ENCODE measurements at places on chromosomes 1 and 21. TPM values are rescaled to one million over a fixed set of nuclear protein-coding genes. Genes with fewer than 3 reads are reported as not detected.

GBP1 gene
- 53.0 TPM for total RNA-seq

TMCC2 gene
- 8.4 TPM for total RNA-seq

SDC3 gene
- 0.44 TPM for total RNA-seq

CHD5 gene
- total RNA-seq, result 0.61 TPM

HSPB7 gene
- not detected for total RNA-seq

TDRKH gene
- total RNA-seq, result 16.4 TPM

BPNT1 gene
- 26.3 TPM for total RNA-seq

VSIG8 gene
- total RNA-seq, result not detected

PDPN gene
- total RNA-seq, result 0.20 TPM

LCE1D gene
- not detected for total RNA-seq

- no peak for DNase-seq
Observed at GRCh38 chr1:82227306-82228095, 426.8 kb downstream of the ADGRL2 start.

DNA sequence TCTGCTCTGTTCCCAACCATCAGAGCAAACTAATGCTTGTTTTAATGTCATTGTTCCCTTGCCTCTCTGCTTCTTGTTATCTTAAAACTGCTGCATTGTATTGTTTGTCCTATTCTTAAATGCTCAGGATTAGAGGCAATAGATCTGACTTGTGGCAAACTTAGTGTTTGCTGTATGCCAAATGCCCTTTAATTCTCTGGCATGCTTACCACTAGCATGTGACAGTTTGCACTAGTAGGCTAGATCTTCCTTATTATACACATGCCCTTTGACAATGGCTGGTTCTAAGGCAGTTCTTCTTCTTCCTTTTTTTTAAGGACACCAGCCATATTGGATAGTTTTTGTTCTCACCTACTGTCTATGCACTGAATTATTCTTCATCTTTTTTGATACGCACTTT is 30.1 kb downstream of the PALMD start:
- DNase-seq, result no peak

DNA sequence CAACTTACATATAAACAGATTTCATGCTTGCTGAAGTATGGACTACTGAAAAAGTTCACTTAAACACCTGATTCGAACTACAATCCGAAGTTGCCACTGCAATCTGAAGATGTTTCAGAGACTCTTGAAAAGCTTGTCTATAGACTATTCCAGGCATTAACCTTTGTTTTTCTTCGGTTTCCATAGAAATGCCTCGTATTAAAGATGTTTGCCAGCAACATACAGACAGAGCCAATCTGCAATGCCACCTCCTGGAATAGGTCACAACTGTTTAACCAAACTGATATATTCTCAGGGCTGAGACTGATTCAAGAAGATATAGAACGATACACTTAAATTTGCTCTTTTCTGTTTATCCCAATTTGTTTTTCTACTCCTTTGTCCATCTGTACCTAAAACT is 28.9 kb upstream of the DMRTB1 start:
- DNase-seq, result no peak

GRCh38 chr1:48499211-48499735 is 27.3 kb upstream of the SPATA6 start:
- DNase-seq, result no peak

DNA sequence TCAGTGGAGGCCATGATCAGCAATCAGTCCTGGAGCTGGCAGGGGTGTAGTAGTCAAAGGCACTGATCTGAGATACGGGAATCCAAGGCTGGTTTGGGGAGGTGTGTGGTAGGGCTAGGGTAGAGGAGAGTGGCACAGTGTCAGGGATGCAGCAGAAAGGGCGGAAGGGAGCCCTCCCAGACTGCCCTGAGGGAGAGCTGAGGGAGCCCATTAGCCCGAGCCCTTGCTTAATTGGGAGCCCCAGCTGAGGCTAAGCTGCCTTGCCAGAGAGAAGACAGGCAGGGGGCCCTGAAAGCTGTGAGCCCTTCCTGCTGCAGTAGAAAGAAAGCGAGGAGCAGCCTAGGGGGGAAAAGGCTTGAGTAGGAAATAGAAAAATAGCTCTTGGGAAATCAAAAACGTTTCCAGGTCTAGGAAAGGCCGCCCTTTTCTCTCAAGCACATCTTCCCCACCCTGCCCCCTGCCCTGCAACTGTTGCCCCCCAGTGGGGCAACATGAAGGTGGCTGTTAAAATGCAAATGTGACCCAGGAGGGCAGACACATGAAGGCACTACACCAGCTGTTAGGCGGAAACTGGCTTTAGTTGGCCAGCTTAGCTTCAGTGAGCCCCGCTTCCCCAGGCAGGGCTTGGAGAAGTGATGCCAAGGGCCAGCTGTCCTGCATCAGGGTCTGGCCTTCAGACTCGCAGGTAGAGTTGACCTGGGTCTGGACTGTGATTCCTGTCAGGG is 106.2 kb downstream of the UCK2 start:
- no peak for DNase-seq

DNA sequence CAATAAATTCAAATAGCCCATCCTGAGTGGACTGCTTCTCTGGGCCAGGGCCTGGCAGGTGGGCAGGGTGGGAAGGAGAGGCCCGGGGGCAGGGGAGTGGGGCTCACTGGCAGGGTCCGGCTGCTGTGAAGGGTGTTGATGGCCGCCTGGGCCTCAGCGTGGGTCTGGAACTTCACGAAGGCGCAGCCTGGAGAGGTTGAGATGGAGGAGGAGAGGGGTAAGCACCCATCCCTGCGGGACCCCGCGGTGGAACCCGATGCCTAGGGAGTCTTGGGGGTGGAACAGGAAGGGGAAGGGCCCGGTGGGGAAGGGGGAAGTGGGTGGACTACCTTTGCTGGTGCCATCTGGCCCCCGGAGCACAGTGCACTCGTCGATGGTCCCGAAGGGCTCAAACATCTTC is 7.7 kb downstream of the CELF3 start:
- DNase-seq, result no peak

DNA sequence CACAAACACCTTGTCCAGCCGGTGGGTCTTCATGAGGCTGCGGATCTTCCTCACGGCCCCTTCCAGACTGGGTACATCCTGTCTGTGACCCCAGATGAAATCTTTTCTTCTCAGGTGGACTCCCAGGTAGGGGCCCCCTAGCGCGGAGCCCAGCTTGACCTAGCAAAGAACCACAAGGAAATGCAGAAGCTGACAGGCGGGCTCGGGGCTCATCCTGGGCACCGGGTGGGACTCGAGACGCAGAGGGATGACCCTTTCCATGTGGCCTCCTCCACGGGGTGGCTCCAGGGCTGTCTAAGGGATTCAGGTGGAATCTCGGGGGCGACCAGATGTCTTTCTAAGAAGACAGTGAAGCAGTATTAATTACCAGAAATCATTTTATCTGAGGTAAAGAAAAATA is 17.8 kb downstream of the POFUT2 start:
- no peak for DNase-seq

GRCh38 chr1:14715802-14716201 is 117.3 kb downstream of the KAZN start:
- no peak for DNase-seq

DNA sequence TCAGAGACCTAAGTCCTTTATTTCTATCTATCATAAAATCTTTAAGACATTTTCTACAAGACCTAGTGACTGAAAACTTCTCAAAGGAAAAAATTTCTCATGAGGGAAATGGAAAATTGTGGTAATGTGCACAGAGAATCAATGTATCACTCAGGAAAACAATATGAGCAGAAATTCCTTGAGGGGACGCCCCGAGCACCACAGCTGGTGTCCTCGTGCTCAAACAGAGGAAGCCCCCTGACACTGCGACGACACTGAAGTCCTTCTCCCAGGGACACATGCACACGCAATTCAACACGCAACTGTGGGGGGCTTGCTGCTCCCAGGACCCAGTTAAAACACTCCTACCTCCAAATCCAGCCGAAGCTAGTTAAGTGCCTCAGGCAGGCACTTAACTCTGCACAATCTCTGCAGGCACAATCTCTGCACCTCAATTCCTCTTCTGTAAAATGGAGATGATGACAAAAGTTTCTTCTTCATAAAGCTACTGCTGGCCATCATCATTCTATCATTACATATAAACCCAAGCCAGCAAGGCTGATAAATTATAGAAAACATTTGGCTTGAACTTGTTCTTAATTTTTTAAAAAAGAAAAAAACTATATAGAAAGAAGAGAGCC is 16.0 kb downstream of the ZBTB17 start:
- no peak for DNase-seq

DNA sequence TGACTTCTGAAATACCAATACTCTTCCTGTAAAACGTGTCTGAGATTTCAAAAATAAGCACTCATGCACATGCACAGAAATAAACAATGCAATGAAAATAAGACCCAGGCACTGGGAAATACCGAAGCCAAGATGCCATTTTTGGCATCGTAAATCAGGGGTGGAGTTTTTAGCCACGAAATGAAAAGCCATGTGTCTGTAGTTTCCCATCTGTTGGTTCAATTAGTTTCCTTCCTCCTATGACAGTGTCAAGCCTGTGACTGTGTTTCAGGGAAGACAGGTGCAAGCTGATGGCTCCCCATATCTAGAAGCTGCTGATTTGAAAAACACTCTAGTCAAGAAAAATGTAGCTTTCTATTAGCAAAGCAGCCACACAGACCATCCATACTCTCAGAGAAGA is 480.4 kb upstream of the CAMK1G start:
- no peak for DNase-seq

DNA sequence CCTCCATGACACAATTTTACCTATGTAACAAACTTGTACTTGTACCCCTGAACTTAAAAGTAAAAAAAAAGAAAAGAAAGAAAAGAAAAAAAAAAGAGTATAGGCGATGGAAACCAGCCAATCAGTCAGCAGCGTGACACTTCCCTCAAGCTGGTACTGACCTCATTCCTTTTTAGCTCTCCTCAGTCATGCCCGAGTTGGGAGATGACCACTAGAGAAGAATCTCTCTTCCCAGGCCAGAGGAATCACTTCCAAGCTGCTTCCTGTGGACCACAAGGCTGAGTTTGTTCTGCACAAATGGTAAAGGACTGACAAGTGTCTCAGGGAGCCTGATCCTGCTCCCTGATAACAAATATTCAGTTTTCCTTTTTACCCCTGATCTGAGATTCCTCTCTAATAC is 313.5 kb upstream of the ESRRG start:
- no peak for DNase-seq

DNA sequence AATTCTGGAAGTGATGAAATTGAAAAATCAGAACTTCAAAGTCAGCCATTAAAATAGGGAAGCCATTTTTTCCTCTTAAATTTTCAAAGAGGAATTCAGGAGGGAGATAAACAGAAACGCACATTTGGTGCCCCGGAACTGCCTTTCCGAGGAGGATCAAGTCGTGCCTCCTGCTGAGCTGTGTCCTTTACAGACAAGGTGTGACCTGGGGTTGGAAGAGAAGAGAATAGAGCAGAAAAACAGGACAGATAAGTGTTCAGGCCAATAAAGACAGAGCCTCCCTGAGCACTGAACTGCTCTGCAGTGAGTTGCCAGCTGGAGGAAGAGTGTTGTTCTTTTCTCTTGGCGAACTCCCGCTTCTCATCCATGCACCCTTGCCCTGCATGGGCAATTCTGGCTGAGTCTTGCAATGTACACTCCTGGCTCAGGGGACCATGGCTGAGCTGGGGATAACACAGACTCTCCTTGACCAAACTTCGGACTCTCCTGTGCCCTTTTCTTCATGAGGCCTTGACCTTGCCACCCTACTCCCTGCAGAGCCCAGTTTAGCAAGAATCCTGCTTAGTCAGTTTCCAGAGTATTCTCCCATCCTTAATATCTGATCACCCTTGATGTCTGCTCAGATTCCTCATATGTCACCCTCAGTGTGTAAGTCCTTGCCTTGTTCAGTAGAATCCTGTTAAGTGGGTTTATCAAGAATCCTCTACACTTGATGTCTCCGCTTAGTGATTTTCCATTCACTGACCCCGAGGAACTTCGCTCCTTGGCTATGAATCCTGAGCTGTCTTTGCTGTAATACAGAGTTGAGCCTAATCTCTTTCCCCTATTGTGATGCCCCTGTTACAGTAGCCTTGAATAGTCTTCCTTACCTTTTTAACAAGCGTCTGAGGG is 1.3 kb upstream of the MTARC1 start:
- DNase-seq, result no peak

DNA sequence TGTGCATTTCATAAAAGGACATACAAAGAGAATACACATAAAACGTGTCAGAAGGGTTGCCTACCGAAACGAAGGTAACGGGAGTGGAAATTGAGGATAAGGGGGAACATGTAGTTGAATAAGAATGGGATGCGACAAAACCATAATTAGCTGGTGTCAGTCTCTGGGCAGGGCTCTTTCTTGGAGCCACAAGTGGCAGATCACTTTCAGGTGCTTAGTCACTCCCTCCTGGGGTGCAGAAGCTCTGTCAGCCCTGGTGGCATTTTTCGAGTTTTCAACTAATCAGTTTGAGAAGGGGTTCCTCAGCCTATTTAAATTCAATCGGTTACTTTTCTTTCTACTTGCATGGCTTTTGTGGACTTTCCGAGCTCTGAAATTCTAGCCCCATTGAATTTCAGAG is 133.9 kb upstream of the IGSF21 start:
- DNase-seq, result no peak

- no peak for DNase-seq
Observed at GRCh38 chr1:102821707-102822106, 286.6 kb downstream of the COL11A1 start.

GRCh38 chr1:61450872-61451571 is 273.9 kb downstream of the TM2D1 start:
- no peak for DNase-seq

DNA sequence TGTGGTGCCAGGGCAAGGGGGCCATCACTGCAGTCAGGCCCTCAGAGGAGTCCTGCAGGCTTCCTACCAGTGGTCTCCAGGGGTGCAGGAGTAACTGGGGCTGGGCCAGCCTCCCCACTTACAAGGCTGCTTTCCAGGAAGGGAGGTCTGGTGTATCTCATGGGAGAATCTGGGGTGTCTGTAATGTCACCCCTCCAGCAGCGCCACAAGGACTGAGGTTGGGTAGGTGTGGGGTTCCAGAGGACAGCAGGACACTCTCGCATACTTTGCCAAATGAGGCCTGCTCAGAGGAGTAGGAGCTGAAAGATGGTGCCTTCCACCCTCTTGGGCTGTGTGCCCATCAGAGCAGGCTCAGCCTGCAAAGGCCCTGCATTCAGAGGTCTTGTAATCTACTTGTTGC is 46.9 kb downstream of the TNNT2 start:
- DNase-seq, result no peak

GRCh38 chr1:182617734-182618351 is 13.7 kb upstream of the RGS16 start:
- no peak for DNase-seq

GRCh38 chr1:202857136-202857610 is 31.8 kb downstream of the RABIF start:
- DNase-seq, result no peak

DNA sequence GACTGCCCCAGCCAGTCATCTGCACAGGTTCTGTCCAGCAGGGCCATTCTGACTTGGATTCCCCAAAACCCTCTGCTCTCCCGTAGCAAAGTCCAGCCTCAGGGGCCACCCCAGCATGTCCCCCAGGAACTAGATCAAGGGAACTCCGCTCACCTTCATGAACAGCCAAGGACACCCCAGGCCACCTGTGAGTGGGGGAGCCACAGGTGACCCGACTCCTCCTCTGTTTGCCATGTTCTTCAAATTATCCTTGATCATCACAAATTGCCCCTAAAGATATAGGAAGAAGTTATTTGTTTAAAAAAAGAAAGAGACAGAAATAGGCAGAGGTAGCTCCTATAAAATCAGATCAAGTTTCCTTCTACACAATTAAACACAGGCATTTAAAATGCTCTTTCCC is 475.0 kb downstream of the MATN1 start:
- DNase-seq, result no peak

- DNase-seq, result no peak
Observed at GRCh38 chr1:206456577-206457370, 13.5 kb upstream of the IKBKE start.

GRCh38 chr21:28063241-28064216 is 929.1 kb downstream of the LTN1 start:
- DNase-seq, result no peak

GRCh38 chr1:26831546-26832248 is 5.2 kb downstream of the ZDHHC18 start:
- no peak for DNase-seq
